ENCODE measurements at places on chromosomes 12 and 14. TPM values are rescaled to one million over a fixed set of nuclear protein-coding genes. Genes with fewer than 3 reads are reported as not detected.

DNA sequence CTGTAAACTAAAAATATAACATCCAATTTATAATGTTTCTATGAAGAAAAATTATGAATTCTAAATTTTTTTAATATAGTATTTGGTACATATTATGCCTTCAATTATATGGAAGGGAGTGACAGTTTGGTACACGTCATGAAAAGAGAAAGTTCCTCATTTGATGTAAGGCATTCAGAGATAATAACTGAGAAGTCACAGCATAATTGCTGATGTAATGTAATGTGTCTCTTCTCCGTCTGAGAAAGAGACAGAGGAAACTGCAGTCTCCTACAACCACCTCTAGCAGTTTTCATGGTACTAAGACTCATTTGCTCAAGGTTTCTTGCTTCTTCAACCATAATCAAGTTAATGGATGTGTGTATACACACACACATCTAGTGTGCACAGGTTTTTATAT is 2.3 kb upstream of the CD69 start:
- no peak for DNase-seq
- H3K4me1 ChIP-seq: peaks cover 22% of the 10 kb centered on the region
- H3K27me3 ChIP-seq: no peaks in the 10 kb centered on the region
- H3K4me3 ChIP-seq: no peak overlapping the region
- H3K36me3 ChIP-seq: no peaks in the 10 kb centered on the region
- no peak overlapping the region for H3K27ac ChIP-seq

DNA sequence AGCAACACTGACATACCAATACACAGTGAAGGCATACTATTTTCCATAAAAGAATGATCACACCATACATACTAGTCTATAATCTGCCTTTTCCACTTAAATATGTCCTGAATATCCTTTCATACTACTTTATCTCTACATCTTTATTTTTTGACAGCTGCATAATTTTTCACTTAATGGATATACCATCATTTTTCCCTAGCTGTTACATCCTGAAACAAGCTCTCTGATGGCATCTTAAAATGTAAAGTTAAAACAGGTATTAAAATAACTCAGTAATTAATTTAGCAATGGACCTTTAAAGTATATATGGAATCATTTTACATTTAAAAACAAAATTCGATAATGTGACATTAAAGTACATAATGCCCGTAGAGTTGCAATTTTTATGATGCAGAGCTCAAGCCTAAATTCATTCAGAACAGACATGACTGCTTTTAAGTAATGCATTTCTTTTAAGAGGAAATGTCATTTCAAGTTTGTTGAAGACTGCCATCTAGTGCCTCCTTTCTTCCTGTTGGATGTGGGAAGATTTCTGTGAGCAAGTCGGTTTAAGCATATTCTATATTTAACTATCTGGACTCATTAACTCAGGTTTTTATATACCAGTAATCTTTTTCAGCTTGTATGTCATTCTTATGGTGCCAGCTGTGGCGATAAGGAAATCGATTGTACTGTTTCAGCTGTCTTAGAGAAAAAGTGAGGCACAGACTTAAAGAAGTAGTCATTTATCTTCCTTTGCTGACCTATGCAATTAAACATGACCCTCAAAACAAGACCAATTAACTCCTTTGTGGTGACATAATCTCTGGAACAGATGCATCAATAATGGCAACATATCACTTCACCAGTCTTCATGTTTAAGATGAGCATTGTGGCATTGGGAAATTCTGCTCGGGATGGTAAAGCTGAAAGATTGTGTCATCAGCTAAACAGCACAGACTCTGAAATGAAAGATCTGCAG is 20.3 kb downstream of the PRICKLE1 start:
- no peak overlapping the region for H3K27ac ChIP-seq
- H3K36me3 ChIP-seq: no peaks in the 10 kb centered on the region
- H3K4me3 ChIP-seq: no peak overlapping the region
- DNase-seq: no peak

The HVCN1 gene
- total RNA-seq: 11.9 TPM

- H3K4me3 ChIP-seq: no peak overlapping the region
- no peak for DNase-seq
- peaks cover 26% of the 10 kb centered on the region for H3K36me3 ChIP-seq
- H3K27me3 ChIP-seq: no peaks in the 10 kb centered on the region
- H3K4me1 ChIP-seq: peaks cover 22% of the 10 kb centered on the region
Observed at GRCh38 chr14:103492156-103492925, 30.3 kb downstream of the CKB start.

- no peak overlapping the region for H3K4me3 ChIP-seq
- H3K27ac ChIP-seq: no peak overlapping the region
- no peak for DNase-seq
- no peaks in the 10 kb centered on the region for H3K4me1 ChIP-seq
- no peaks in the 10 kb centered on the region for H3K27me3 ChIP-seq
Observed at GRCh38 chr12:83691730-83692129, 1005.0 kb downstream of the TMTC2 start.

DNA sequence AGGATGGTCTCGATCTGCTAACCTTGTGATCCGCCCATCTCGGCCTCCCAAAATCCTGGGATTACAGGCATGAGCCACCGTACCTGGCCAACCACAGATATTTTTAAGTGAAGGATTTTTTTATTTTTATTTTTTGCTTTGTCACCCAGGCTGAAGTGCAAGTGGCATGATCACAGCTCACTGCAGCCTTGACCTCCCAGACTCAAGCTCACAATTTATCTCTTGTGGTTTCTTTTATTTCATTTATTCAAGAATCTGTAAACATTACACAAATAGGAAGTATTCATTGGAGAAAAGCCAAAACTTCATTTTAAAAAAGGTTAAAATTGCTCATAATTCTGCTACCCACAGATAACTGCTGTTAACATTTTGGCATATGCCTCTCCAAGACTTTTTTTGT is 13.3 kb downstream of the MOAP1 start:
- H3K4me1 ChIP-seq: no peaks in the 10 kb centered on the region
- H3K27me3 ChIP-seq: peaks cover 7% of the 10 kb centered on the region
- H3K27ac ChIP-seq: no peak overlapping the region
- no peak overlapping the region for H3K4me3 ChIP-seq
- DNase-seq: no peak

GRCh38 chr12:98763656-98764055 is 118.6 kb downstream of the APAF1 start:
- no peak overlapping the region for H3K4me3 ChIP-seq
- peaks cover 3% of the 10 kb centered on the region for H3K27me3 ChIP-seq
- no peaks in the 10 kb centered on the region for H3K36me3 ChIP-seq
- H3K4me1 ChIP-seq: no peaks in the 10 kb centered on the region

DNA sequence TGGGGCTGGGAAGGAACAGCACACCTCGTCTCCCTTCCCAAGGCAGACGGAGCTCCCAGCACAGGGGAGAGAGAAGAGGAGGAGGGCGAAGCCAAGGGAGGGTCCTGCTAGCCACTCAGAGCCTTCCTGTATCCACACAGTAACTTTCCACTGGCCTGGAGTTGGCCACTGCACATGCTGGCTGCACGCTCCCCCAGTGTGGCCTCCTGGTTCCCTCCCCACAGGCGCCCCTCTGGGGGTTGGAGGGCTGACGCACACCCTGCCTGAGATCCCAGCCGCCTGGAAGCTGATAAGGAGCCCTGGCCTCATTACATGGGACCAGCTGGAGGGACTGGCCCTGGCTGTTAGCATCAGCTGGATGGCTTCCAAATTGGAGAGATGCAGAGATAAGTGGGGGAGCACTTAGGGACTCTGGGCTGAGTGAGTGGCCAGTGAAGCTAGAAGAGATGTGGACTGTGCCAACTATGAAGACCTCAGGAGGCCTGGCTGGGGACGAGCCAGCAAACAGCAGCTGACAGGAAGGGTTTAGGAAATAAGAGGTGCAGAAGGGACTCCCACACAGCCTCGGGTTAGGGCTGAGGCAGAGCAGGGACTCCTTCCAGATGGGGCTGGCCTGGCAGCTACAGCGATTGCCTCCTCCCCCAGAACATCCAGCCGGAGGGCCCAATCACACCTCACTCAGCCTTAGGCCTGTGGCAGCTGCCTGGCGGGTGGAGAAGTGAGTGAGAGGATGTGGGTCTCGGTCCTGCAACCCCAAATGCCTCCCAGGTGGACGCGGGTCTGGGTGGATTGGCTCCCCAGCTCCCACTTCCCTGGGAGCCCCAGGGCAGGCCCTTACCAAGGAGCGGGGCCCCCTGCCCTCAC is 26.3 kb upstream of the BCDIN3D start:
- H3K27me3 ChIP-seq: peaks cover 3% of the 10 kb centered on the region
- no peak for DNase-seq
- H3K36me3 ChIP-seq: no peaks in the 10 kb centered on the region
- no peak overlapping the region for H3K27ac ChIP-seq

- H3K4me3 ChIP-seq: peak overlapping the region; percentile 80
- DNase-seq: no peak
- peaks cover 6% of the 10 kb centered on the region for H3K27me3 ChIP-seq
Observed at GRCh38 chr12:12715459-12716150, 1.6 kb upstream of the CDKN1B start.

DNA sequence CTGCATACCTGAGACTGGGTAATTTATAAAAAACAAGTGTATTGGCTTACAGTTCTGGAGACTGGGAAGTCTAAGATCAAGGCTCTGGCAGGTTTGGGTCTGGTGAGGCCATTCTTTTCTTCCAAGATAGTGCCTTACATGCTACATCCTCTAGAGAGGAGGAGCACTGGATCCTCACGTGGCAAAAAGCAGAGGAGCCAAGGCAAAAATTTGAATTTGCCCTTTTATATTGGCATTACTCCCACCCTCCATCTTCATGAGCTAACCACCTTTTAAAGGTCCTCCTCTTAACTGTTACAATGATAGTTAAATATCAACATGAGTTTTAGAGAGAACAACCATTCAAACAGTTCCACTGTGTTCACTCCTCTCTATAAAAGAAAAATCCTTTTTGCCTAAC is 286.3 kb upstream of the SEL1L start:
- no peak overlapping the region for H3K4me3 ChIP-seq
- H3K27ac ChIP-seq: no peak overlapping the region
- H3K4me1 ChIP-seq: no peaks in the 10 kb centered on the region
- DNase-seq: no peak
- no peaks in the 10 kb centered on the region for H3K27me3 ChIP-seq
- H3K36me3 ChIP-seq: peaks cover 4% of the 10 kb centered on the region

The ERBB3 gene
- total RNA-seq: 4.2 TPM

The ORAI1 gene
- total RNA-seq: 35.3 TPM

- H3K4me1 ChIP-seq: no peaks in the 10 kb centered on the region
- DNase-seq: no peak
- no peak overlapping the region for H3K4me3 ChIP-seq
- H3K27ac ChIP-seq: no peak overlapping the region
- peaks cover 16% of the 10 kb centered on the region for H3K36me3 ChIP-seq
Observed at GRCh38 chr12:130440411-130441080, 102.9 kb downstream of the PIWIL1 start.

All from endothelial cell (in vitro differentiated cells).